ENCODE measurements at places on chromosomes 7 and 10. TPM values are rescaled to one million over a fixed set of nuclear protein-coding genes. Genes with fewer than 3 reads are reported as not detected.

Gene CACUL1
- 23.5 TPM for total RNA-seq

Gene UNCX
- not detected for total RNA-seq

Gene FAM25A
- total RNA-seq: not detected

Gene NODAL
- total RNA-seq: not detected

Gene SMKR1
- total RNA-seq: not detected

Gene ZDHHC6
- 17.4 TPM for total RNA-seq

Gene GPR146
- 0.83 TPM for total RNA-seq

Gene TUBAL3
- total RNA-seq: not detected

Gene PKD2L1
- not detected for total RNA-seq

Gene MYO1G
- total RNA-seq: under 0.01 TPM

Gene POMZP3
- 1.1 TPM for total RNA-seq

Gene TSPAN12
- 0.72 TPM for total RNA-seq

Gene LRRN3
- 15.2 TPM for total RNA-seq

Gene CCDC146
- total RNA-seq: 0.83 TPM

Gene COMTD1
- total RNA-seq: 1.6 TPM

Gene AOC1
- total RNA-seq: not detected

Gene MRPL32
- 56.7 TPM for total RNA-seq

Gene PIK3CG
- total RNA-seq: under 0.01 TPM

Gene KEL
- total RNA-seq: not detected

Gene MRPS33
- 14.5 TPM for total RNA-seq

Gene VWDE
- 0.18 TPM for total RNA-seq

Data from IMR-90 (cell line).